ENCODE measurements at places on chromosomes 3 and 15.

DNA sequence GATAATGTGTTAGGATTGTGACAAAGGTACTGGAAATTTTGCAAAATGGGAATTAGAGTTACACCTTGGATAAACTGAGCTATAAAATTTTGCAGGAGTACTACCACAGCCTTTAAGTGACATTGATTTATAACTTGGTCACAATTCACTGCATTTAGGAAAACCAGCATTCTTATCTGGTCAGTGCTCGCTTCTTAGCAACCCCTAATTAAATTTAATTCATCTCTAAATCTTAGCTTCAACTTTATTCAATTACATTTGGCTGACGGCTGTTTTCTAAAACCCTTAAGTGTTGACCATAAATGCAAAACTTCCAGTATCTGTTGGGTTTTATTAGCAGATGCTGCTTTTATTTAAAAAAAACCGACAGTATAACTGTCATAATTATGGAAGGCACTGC, 31.3 kb downstream of the TFRC start:
- no peak for DNase-seq

GRCh38 chr3:113261626-113262303, 50.4 kb downstream of the BOC start:
- peak; percentile 18 for DNase-seq

- no peak for DNase-seq
Measured at GRCh38 chr15:45812200-45812599, 177.4 kb downstream of the SQOR start.

DNA sequence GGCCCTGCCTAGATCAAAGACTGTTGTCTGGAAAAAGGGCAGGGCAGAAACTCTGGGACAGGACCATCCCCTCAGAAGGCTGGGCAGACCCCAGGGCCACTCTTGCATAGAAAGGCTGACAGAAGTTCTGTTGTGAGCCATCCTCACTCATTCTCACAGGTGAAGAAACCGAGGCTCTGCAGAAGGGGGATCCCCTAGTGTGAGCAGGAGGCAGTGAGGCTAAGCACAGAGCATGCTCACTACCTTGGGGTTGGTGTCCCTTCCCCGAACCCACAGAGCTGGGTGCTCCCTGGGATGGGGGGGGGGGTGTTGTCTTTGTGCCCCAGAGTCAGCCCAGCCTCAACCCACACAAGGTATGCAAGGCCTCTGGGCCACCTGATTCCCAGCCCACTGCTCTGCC, 50.9 kb upstream of the TMEM115 start:
- DNase-seq = no peak

DNA sequence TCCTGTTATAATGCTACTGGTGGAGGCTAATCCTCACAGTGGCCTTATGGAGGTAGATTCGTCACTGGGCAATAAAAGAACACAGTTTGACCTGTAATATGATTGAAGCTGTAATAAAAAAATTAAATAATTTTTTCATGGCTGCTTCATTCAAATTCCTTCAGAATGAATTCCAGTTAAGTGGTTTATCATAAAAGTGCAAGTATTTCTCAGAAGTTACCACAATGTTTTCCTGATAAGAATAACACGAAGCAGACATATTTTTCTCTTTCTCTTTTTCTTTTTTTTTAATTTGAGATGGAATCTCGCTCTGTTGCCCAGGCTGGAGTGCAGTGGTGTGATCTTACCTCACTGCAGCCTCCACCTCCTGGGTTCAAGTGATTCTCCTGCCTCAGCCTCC, 15.6 kb downstream of the B4GALT4 start:
- DNase-seq = no peak

DNA sequence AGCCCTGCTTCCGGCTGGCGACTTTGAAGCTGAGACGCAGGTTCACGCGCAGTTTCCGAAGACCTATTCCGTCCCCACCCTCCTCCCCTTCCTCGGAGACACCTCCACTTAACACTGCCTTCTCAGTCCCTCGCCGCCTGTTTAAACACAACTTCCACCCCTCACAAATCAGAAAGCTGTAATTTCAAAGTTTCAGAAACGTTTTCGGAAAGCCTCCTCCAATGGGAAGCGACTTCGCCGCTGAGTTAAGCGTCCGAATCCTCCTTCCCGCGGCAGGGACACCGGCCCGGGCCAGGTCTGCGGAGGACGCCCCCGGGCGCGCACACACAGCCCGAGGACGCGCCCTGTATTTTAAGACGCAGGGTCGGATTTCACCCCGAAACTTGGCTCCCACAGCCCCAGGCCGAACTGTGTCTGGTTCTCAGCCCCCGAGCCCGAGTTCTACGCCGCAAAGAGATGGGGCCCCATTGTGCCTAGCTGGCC, 559 bp upstream of the LRRN1 start:
- DNase-seq = peak; percentile 21

DNA sequence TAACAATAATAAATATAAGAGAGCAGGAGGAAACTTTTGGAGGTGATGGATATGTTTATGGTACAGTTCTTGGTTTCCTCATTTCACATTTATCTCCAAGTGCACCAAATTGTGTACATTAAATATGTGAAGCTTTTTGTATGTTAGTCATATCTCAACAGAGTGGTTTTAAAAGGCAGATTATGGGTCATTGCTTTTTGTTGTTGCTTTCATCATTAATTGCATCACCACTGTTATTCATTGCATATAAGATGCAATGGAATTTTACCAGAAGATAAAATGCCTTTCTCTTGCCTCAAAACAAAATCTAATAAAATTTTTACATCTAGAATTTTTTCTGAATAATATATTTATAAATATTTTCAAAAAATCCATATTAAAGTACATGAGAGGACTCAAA, 1198.9 kb upstream of the GBE1 start:
- DNase-seq = no peak

DNA sequence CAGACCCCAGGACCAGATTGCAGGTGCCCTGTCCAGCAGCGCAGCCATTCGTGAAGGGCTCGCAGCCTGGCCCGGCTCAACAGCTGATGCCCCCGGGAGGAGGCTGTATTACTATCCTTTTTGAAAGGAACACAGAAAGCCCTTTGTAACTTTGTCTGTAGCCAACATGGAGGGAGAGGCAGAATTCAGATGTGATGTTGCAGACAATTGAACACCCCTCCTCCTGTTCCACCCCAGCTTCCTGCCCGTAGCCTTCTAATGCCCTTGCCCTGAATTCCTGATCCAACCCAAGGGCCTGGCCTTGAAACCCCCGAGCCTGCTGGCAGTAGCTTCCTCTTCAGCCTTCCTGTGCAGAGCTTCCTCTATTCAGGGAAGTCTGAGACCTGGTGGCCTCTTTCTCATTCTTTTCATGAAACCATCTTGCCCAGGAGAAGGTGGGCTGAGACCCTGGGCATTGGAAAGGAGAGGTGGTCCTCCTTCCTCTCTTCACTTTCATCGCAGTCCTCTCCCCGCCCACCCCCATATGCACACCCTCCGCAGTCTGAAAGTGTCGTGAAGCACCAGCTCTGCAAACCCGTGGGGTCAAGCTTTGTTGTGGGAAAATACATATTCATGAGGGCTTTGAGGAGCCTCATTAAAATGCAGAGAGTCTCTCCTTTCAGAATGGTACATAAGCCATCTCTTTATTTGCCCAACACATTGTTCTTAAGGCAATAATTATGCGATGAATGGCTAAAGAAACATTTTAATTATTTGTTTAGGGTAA, 109.2 kb downstream of the APBA2 start:
- no peak for DNase-seq

DNA sequence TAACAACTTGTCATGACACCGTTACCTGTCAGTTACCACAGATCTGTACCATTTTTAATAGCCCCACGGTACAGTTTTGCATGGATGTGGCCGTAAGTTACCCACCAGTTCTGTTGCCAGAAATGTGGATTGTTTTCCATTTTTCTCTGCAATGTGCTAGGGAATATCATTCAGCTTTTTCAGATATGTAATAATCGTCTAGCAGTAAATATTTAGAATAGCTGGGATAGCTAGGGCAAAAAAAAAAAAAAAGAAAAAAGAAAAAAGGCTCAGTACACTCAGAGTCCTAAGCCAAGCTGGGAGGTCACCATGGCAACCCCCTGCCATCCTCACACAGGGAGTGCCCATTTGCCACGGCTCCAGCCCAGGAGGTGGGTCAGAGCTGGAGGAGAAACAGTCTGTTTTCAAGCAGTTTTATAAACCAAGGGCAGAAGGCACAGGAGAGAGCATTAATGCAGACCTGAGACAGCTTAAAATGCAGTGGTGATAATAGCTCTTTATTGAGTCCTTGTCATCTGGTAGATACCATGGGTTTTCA, 25.2 kb downstream of the PAQR5 start:
- DNase-seq = no peak

DNA sequence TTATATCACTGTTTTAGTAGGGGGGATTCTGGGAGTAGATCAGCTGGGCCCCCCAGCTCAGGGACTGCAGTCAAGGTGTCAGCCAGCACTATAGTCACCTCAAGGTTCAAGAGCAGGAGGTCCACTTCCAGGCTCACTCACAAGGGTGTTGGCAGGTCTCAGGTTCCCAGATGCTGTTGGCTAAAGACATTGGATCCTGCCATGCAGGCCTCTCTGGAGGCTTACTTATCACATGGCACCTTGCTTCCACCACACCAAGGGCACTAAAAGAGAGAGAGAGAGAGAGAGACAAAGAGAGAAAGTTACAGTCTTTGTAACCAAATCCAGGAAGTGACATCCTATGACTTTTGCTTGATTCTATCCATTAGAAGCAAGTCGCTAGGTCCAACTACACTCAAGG, 7.5 kb upstream of the PPP1R14D start:
- no peak for DNase-seq

- DNase-seq = no peak
Measured at GRCh38 chr15:76059320-76060117, at the start of gene TMEM266. TMEM266 (plus strand) TSS chr15:76059985; CDS start chr15:76134264, 74,279 bp downstream.

Measured in DMS79 (cell line).